Activated T-helper 17 cell treated with anti-CD3 and anti-CD28 coated beads, Interleukin-2, amount 50 U/mL, for 72 hours (primary cell): ENCODE measurements at places on chromosomes 1 and 21. TPM values are rescaled to one million over a fixed set of nuclear protein-coding genes. Genes with fewer than 3 reads are reported as not detected.

The ANXA9 gene
- total RNA-seq, result 0.19 TPM

The OR10J1 gene
- not detected for total RNA-seq

The PERM1 gene
- not detected for total RNA-seq

The FAM163A gene
- not detected for total RNA-seq

The TSSK3 gene
- 1.7 TPM for total RNA-seq

The APOBEC4 gene
- total RNA-seq, result not detected

The PLA2G2F gene
- total RNA-seq, result not detected

DNA sequence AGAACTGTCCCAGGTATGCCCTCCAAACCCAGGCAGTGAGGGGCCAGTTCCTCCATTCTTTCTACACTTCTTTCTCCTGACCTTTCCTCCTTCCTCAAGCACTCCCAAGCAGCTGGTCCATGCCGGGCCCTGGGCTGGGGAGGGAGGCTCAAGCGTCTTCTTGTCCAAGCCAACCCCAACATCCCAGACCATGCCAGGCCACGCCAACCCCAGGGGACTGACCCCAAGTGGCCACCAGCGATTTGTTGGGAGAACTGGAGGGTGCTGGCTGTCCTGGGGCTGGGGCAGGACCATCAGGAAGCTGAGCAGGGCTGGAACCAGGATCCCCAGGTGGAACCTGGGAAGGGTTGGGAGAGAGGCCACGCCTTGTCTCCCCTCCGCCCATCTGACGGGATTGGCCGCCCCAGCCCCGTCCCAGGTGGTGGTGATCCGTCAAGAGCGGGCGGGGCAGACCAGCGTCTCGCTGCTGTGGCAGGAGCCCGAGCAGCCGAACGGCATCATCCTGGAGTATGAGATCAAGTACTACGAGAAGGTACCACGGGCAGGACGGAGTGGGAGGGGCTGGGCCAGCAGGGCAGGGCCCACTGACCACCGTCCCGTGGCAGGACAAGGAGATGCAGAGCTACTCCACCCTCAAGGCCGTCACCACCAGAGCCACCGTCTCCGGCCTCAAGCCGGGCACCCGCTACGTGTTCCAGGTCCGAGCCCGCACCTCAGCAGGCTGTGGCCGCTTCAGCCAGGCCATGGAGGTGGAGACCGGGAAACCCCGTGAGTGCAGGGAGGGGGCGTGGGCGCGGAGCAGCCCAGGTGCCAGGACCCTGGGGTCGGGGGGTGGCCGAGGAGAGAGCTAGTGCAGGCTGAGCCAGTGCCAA lies 29.9 kb downstream of the EPHA8 start:
- no peak for ATAC-seq

- no peak for ATAC-seq
These were observed 29.8 kb downstream of the MEGF6 start for GRCh38 chr1:3581296-3582036.

The SMIM1 gene
- total RNA-seq, result 1.5 TPM

The SLC25A34 gene
- total RNA-seq, result 1.6 TPM

DNA sequence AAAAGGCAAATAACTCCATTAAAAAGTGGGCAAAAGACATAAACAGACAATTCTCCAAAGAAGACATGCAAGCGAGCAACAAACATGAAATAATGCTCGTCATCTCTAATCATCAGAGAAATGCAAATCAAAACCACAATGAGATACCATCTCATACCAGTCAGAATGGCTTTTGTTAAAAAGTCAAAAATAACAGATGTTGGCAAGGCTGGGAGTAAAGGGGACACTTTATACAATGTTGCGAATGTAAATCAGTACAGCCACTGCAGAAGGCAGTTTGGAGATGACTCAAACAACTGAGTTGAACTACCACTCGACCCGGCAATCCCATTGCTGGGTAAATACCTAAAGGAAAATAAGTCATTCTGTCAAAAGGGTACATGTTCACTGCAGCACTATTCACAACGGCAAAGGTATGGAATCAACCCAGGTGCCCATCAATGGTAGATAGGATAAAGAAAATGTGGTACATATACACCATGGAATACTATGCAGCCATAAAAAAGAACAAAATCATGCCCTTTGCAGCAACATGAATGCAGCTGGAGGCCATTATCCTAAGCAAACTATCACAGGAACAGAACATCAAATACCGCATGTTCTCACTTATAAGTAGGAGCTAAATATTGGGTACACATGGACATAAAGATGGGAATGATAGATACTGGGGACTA lies 25.9 kb downstream of the TSPAN2 start:
- ATAC-seq, result peak; percentile 73

DNA sequence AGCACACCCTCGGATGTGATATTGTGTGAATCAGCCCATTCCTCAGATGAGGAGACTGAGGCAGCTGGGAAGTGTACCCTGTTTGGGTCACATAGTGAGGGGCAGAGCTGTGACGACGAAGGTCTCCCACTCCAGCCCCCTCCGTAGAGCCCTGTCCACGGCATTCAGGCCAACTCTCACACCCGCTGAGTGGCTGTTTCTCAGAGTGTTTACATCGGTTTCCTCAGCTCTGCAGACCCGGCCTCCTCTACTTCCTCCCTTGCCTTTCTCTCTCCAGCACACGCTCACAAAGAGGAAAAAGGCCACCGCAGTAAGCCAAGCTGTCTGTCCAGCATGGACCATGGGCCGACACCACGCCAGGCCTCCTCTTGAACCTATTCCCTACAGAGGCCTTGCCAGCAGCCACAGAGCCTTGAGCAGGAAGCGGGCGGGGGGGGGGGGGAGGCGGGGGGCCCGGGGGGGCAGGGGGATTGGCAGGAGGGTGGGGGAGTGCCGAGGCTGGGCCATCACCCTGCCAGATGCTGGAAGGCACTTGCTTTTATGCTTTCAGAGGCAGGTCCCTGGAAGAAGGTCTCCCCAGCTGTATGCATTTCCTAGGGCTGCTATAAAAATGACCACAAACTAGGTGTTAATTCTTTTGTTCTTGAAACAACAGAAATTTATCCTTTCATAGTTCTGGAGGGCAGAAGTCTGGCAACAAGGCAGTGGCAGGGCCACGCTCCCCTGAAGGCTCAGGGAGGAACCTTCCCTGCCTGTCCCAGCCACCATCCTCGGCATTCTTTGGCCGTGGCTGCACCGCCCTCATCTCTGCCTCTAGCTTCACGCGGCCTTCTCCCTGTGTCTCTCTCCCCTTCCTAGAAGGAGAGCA lies 178.4 kb downstream of the PSMG1 start:
- no peak for ATAC-seq

The PDZK1 gene
- total RNA-seq, result 0.82 TPM

The PRELP gene
- not detected for total RNA-seq

The TMPRSS15 gene
- total RNA-seq, result not detected

DNA sequence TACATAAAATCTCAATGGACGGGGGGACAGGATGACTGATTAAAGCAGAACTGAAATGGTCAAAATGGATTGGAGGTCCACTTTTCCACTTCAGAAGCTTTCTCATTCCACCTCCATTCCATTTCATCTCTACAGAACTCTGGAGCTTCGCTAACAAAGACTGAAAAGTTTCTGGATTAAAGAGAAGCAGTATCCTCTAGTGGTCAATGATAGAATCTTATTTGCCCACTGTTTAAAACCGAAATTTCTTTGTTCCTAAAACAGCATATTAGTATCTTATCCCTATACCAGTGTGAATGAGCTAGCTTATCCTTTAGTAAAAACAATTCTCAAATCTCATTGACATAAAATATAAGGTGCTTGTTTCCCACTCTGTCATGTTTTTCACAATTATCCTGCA lies 890.6 kb downstream of the KCNT2 start:
- ATAC-seq, result no peak

- no peak for ATAC-seq
These were observed 1.8 kb upstream of the ZNF362 start for GRCh38 chr1:33254491-33254890.

DNA sequence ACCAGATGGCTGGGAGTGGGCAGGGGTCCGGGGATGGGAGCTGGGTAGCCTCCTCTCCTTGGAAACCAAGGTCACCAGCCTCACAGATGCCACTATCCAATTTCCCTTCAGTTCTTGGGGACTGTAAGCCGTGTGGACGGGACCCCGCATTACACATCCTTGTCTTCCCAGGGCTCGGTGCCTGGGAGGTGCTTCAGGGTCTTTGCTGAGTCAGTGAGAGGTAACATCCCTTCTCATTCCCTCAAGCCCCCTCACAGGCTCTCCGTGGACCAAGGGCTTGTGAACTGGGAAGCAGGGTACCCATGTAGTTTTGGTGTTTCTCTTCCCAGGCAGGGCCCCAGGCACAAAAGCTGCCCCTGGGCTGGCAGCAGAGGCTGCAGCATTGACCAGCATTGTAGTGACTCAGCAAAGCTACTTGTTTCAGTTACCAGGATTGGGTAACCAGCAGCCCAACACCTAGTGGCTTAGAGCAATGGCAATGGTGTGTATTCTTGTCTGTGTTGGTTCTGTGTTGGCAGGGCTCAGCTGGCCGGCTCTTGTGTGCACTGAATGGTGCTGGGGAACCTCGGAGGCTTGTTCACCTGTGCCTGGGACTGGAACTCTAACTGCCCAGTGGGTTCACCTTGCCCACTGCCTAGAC lies 24.6 kb upstream of the PCBP3 start:
- no peak for ATAC-seq

GRCh38 chr1:27736252-27736651 lies 10.5 kb downstream of the FAM76A start:
- ATAC-seq, result no peak

GRCh38 chr1:203996126-203996525 lies 76.8 kb upstream of the SOX13 start:
- ATAC-seq, result no peak

DNA sequence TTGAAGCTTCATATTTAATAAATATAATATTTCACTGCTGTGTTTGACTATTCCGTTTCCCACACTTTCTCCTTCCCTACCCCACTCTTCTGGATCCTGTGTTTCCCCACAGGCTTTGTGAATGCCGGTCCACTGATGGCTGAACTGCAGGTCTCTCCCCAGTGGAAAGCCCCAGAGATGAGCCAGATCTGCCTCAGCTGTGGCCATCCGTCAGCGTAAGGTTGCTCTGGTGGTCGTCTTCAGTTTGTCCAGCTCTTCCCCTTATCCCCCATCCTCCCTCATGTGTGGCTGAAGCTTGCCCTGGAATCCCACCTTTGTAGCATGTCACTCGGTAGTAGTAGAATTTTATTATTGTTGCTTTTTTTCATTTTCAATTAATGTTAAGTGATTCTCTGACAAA lies 11.4 kb downstream of the SMAP2 start:
- no peak for ATAC-seq

The NIBAN1 gene
- total RNA-seq, result 58.8 TPM

DNA sequence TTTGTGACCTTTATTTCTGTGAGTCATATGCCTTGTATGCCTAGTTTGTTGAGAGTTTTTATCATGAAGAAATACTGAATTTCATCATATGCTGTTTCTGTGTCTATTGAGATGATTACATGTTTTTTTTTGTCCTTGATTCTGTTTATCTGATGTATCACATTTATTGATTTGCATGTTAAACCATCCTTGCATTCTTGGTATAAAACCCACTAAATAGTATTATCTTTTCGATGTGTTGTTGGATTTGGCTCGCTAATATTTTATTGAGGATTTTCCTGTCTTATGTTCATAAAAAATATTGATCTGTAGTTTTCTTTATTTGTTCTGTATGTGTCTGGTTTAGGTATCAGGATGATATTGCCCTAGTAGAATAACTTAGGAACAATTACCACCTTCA lies 164.7 kb upstream of the CHRM3 start:
- no peak for ATAC-seq

GRCh38 chr21:45860493-45861155 lies 120.9 kb upstream of the COL6A1 start:
- no peak for ATAC-seq
